ENCODE measurements at places on chromosomes 4 and X.

DNA sequence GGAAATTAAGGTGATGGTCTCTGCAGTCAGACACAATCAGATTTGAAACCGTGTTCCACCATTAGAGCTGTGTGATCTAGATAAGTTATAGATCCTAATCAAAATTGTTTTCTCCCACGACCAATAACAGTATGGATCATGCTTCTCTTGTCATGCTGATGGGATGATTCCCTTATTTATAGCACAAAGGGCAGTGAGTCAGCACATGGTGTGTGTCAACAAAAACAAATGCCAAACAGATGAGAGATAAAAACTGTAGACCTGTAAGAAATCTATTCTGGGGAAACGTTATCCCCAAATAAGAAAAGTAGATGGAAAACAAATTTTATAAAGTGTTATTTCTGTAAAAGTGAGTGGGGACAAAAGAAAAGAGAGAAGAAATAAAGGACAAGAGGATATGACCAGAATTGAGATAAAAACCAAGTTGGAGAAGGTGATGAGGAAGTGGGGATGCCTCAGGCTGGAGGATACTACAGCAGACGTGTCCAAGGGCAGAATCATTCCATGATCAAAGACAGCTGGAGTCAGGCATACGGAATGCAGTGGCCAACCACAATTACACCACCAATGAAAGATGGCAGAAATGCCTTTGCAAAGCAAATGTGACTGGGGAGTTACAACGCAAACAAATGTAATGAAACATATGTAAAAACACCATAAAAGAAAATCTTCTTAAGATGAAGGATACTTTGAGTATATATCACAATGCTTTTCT lies 377.8 kb upstream of the PRKX start:
- no peak for DNase-seq

GRCh38 chrX:134158821-134159512 lies 78.0 kb upstream of the CCDC160 start:
- no peak for DNase-seq

GRCh38 chrX:140776320-140776719 lies 66.8 kb downstream of the LINC00632 start:
- no peak for DNase-seq

GRCh38 chr4:184787766-184788503 lies 37.8 kb downstream of the ACSL1 start:
- no peak for DNase-seq

- DNase-seq, result no peak
Measured at GRCh38 chrX:94830717-94831116, 1156.7 kb downstream of the FAM133A start.

DNA sequence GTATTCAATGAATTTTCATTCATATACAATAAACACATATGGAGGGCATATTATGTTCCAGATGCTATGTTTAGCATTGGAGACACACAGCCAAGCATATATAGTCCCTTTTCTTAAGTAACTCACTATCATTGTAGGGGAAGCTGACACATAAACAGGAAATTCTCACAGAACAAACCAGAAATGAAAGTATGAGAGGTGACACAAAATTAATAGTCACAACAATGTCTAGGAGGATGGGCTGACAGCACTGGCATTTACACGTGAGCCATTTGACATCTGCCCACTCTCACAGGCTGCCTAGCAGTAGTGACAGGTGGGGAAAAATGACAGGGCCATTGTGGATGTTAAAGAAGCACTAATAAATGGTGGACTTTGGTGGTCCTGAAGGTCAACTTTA lies 2.6 kb upstream of the CNOT6L start:
- DNase-seq, result no peak

GRCh38 chr4:73730867-73731266 lies 9.5 kb upstream of the CXCL8 start:
- no peak for DNase-seq

DNA sequence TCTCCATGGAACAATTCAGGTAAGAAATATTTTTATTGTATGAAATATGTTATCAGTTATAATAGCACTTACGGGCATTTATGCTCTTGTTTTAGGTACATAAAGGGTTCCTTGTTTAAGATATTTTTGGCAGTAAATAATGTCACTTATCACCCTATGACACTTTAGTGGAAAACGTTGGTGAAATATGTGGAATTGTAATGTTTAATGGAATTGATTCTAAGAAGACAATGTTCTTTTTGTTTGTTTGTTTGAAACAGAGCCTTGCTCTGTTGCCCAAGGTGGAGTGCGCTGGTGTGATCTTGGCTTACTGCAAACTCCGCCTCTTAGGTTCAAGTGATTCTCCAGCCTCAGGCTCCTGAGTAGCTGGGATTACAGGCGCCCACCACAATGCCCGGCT lies 17.4 kb downstream of the NPNT start:
- DNase-seq, result no peak

- DNase-seq, result no peak
Measured at GRCh38 chr4:181835348-181835747, 407.9 kb upstream of the TENM3 start.

DNA sequence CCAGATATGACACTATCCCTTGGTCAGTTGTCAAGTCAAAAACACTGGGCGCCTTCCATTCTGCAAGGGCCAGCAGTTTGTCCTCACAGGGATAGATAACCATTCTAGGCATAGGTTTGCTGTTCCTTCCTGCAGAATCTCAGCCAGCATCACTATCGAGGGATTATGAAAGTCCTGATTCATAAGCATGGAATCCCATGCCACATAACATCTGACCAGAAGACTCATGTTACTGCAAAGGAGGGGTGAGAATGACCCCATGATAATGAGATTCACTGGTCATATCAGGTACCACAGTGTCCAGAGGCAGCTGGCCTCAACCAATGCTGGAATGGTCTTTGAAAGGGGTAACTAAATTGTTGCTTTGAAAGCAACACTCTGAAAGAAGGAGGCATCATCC lies 84.7 kb downstream of the OTC start:
- DNase-seq, result no peak

GRCh38 chr4:41715155-41715554 lies 33.4 kb downstream of the PHOX2B start:
- no peak for DNase-seq

GRCh38 chr4:159428975-159429692 lies 326.3 kb downstream of the RAPGEF2 start:
- no peak for DNase-seq

- no peak for DNase-seq
Measured at GRCh38 chrX:112941209-112941837, 100.7 kb upstream of the AMOT start.
